Posterior cingulate gyrus (tissue), 11 donors: ENCODE measurements at places on chromosomes 5 and 9.
A peak's percentile ranks its signal among the peaks of the same experiment; 100 is the strongest.

DNA sequence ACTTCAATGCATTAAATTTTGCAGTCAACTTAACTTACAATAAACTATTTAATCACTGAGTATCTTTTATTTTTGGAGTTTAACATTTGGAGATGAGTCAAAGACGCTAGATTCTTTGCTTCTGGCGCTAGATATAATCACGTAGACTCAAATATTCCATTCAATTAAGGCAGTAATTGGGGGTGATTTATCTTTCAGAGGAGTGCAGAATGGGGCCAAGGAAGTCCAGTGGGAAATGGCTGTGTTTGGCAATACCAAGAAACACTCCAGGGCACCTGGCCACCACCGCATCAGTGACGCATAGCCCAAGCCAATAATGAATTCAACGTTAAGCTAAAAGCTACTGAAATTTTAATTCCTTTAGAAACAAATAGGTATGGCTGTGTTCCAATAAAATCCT lies 81.2 kb downstream of the PHAX start:
- no peak for DNase-seq

GRCh38 chr5:97676608-97677007 lies 493.6 kb upstream of the RIOK2 start:
- DNase-seq, result no peak

GRCh38 chr9:76374783-76375559 lies 19.3 kb downstream of the RFK start:
- DNase-seq, result no peak

DNA sequence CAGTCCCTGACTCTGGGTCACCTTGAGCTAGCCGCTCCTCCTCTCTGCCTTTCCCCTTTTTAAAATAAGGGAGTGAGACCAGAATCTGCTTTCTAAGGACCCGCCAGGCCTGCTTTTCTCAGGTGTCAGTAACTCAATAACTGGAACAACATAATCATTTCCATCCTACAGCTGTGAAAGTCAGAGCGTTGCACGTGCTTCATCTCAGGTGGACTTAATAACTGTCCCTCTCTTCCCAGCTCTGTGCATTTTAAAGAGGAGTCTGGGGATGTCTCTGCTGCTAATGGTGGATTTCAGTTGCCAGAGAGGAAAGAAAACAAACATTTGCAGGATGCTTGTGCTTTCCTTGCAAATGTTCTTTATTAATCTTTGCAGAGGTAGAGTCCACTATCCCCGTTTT lies 93.7 kb downstream of the PCDH1 start:
- DNase-seq, result no peak

GRCh38 chr9:90287567-90288274 lies 354.9 kb downstream of the DIRAS2 start:
- DNase-seq, result no peak

- no peak for DNase-seq
Measured at GRCh38 chr5:119996128-119996527, 366.8 kb downstream of the FAM170A start.

DNA sequence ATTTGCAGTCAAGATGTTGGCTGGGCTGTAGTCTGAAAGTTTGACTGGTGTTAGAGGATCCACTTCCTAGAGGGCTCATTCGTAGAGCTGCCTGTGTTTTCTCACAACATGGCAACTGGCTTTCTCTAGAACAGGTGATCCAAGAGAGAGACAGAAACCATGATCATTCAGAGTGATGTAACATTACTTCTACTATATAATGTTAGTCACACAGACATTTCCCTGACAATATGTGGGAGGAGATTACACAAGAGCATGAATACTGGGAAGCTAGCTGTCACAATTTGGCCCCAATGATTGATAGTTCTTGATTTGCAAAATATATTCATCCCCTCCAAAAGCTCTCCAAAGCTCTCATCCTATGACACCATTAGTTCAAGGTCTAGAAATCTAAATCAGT lies 10.9 kb upstream of the TMEM161B start:
- no peak for DNase-seq

GRCh38 chr9:105055917-105056316 lies 128.0 kb upstream of the ABCA1 start:
- no peak for DNase-seq

GRCh38 chr9:32589083-32589723 lies 16.2 kb upstream of the NDUFB6 start:
- DNase-seq, result no peak

GRCh38 chr5:8138884-8139283 lies 269.9 kb downstream of the MTRR start:
- no peak for DNase-seq

DNA sequence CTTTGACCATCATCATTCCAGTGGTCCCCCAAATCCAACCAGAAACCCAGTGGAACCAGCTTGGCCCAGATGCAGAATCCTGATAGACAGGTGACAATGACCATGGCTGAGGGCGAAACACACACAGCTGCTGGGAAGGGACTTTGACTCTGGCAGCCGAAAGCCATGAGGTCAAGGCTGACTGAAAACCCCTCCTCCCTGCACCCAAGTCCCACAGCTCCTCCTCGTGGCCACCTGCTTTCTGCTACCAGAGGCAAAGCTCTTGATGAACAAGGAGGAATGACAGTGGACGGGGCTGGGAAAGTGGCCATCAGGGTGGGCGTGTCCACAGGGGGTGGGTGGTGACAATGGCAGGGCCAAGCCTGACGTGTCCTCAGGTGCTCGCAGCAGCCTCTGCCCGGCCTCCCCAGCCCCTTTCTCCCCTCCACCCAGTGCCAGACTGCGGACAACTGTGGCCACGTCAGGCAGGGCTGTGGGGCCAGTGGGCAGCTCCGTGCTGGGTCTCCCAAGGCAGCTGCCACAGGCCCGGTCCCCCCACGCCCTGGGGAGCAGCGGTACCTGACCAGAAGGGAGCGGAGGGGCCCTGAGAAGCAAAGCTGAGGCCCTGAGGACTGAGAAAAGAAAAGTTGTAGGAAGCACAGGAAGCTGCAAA lies 30.8 kb upstream of the SARDH start:
- no peak for DNase-seq

- DNase-seq, result no peak
Measured at GRCh38 chr5:65017636-65018035, 248.9 kb downstream of the CWC27 start.

GRCh38 chr5:73303148-73304079 lies 130.4 kb downstream of the TMEM174 start:
- DNase-seq, result peak; percentile 72

- DNase-seq, result peak; percentile 9
Measured at GRCh38 chr9:138100711-138101350, 223.2 kb downstream of the CACNA1B start.

GRCh38 chr5:53552561-53552960 lies 7.9 kb upstream of the NDUFS4 start:
- no peak for DNase-seq

DNA sequence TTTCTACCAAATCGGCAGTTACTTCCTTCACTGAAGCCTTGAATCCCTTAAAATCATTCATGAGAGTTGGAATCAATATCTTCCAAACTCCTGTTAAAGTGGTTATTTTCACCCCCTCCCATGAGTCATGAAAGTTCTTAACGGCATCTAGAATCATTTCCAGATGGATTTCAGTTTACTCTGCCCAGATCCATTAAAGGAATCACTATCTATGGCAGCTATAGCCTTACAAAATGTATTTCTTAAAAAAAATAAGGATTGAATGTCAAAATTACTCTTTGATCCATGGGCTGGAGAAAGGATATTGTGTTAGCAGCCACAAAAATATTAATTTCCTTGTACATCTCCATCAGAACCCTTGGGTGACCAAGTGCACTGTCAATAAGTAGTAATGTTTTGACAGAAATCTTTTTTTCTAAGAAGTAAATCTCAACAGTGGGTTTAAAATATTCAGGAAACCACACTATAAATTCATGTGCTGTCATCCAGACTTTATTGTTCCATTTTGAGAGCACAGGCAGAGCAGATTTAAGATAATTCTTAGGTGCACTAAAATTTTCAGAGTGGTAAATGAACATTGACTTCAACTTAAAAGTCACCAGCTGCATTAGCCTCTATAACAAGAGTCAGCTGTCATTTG lies 767.7 kb downstream of the DTWD2 start:
- no peak for DNase-seq

- DNase-seq, result no peak
Measured at GRCh38 chr5:38413696-38414095, 142.8 kb downstream of the LIFR start.

DNA sequence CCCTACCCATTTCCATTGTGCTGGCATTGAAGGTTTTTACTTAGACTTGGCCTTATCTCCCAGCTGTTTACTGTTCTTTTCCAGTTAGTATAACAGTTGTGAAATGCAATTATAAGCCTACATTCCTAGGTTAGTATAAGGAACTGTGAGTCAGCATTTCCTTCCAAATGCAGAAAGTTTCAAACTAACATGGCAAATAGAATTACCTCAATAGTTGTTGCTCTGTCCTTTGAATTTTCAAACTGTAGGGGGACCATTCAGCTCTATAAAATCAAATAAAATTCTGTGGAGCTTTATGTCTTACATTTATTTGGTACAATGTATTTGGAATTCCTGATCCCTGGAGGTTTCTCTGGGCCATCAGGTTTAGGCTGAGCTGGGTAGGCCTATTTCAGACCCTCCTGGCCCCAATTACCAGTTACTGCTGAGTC lies 47.2 kb downstream of the ARHGEF28 start:
- DNase-seq, result no peak
